ENCODE measurements at places on chromosomes 1 and 21.

- DNase-seq: no peak
These were observed 42.0 kb downstream of the PROX1 start for GRCh38 chr1:214029796-214030195.

GRCh38 chr1:53730224-53730865, 8.6 kb downstream of the GLIS1 start:
- DNase-seq: peak; percentile 38

- no peak for DNase-seq
These were observed 2.8 kb downstream of the CLDN19 start for GRCh38 chr1:42737257-42737656.

DNA sequence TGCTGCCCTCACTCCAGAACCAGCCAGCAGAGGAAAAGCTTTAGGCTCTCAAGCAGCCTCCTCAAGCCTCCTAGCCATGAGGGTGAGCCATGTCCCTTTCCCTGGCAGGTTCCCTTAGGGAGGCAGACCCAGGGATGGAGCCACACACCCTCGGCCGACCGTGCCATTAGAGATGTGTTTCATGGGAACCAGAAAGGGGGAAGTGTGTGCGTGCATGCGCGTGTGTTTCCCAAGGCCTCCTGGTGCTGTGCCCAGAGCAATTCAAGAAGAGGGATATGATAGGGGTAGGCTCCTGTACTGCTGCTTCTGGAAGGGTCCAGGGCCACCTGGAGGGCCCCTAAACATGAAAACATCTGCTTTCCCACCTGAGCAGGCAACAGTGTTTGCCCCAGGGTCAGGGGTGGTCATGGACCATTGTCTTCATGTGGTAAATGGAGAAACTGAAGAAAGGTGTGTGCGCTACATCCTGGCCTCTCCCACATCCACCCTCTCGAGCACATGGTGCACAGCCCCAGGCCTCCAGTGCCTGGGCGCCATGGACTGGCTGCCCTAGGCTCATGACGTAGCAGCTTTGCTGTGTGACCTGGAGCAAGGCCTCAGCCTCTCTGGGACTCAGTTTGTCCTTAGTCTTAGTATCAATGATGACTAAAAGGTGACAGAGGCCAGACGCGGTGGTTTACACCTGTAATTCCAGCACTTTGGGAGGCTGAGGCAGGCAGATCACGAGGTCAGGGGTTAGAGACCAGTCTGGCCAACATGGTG, 48.1 kb downstream of the SYF2 start:
- DNase-seq: peak; percentile 35

DNA sequence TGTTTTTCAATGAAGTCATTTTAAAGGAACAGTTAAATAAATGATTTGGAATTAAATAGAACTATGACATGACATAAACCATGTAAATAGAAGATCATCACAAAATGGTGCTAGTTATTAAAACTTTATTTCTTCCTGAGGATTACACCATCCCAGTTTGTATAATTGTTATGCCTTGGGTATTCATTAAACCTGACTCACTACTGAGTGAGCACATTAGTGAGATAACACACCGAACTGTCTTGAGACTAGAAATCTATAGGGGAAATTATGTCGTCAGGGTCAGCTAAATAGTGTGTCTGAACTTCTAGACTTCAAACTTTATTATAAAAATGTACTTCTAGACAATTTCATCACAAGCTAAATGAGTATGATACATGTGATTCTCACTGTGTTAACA, 189.4 kb downstream of the NCAM2 start:
- DNase-seq: no peak

DNA sequence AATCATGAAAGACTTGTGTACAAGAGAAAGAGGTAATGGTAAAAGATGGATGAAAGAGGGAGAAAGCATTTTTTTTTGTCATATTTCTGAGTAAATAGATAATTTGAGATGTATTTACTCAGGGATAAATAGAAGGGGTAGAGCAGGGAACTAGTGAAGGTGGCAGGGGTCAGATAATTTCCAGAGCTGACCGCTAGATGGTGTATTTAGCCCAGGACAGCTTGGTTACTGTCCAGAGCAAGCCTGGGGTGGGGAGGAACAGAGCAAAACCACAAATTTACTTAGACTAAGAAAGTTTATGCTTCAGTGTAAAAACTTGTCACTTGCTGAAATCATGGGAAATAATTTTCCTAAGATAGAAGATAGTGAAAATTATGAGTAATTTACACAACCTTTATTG, 91.5 kb downstream of the XCL2 start:
- DNase-seq: no peak
